Stimulated activated CD8-positive, alpha-beta memory T cell treated with anti-CD3 and anti-CD28 coated beads, Interleukin-4, amount 100 ng/mL, for 1 hour (primary cell): ENCODE measurements at places on chromosomes 16 and 17.

GRCh38 chr17:39757931-39758873 is 20.5 kb downstream of the GRB7 start:
- DNase-seq, result no peak

- DNase-seq, result no peak
Observed at GRCh38 chr17:29825604-29826003, 104.4 kb downstream of the SSH2 start.

DNA sequence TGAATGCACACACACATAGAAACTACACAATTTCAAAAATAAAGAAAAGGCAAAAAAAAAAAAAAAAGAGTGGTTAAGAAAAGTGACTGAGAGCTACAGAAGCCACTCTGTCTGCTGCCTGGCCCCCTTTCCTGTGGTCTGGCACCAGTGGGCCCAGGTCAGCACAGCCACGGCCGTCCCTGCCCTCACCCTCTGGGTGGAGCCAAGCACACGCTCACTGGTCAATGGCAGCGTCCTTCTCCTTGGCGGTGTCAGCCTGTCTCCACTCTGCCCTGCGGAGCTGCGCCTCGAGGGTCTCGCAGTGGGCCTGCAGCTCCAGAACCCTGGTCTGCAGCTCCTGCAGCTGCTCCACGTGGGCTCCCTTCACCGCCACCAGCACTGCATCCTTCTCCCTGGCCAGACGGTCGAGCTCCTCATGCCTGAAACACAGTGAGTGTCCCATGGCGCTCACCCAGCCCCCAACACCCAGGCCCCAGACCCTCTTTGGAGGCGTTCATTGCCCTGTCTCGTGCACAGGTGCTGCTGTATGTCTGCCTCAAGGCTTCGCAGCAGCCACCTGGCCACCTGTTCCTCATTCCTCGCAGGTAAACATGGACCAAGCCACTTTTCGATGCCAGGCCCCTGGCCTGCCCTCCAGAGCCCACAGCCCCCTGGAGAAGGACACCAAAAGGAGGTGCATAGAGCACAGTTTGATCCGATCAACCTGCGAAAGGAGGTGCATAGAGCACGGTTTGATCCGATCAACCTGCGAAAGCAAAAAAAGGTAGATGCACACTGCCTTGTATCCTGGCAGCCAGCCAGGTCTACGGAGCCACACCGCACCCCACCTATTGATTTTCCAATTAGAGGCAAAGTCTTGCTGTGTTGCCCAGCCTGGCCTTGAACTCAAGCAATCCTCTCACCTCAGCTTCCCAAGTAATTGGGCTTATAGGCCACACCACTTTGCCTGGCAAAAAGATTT is 24.4 kb downstream of the CCDC57 start:
- DNase-seq, result no peak

DNA sequence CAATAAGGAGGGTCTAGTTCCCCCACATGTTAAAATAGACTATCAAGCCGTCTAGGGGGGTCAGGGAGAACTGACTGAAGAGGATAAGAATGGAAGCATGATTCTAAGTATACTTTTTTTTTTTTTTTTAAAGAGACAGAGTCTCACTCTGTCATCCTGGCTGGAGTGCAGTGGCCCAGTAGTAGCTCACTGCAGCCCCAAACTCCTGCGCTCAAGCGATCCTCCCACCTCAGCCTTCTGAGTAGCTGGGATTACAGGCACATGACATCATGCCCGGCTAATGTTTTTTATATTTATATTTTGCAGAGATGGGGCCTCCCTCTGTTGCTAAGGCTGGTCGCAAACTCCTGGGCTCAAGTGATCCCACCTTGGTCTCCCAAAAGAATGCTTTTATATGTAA is 14.2 kb downstream of the AMFR start:
- no peak for DNase-seq

DNA sequence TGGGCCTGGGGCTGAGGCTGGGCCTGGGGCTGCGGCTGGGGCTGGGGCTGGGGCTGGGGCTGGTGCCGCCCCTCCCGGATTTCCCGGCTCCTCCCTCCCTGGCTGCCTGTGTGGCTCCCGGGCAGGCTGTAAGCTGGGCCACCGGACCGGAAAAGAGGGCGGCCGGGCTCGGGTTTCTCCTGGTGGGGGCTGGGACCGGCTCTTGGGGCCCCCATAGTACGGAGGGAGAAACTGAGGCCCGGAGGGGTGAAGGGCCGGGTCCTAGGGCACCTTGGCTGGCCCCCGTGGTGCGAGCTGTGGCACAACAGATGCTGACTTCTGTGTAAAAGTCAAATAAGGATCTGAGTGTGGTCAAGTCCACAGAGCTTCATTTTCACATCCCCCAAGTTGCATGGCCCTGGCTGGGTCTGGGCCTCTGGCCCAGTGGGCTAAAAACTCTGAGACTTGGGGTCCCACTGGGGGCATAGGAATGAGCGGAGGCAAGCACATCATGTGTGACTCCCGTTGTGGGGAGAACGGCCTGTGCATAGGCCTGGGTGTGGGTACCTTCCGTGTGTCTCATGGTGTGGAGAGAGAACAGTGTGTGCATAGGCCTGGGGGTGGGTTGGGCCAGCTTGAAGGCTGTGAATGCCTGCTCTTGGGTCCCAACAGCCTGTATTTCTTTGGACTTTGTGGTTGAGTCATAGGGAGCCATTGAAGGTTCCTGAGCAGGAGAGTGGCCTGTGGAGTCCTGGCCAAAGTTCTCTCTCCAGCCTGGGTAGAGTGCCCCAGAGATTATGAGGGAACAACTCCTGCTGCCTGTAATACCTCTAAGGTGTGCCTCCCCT is 123.9 kb upstream of the CIBAR2 start:
- DNase-seq, result no peak
